ENCODE measurements at places on chromosomes 16 and 17.

- no peak for DNase-seq
Observed at GRCh38 chr16:58317608-58318152, 22.9 kb upstream of the PRSS54 start.

- peak; percentile 72 for DNase-seq
Observed at GRCh38 chr16:19167710-19168370, at the start of gene SYT17. TSS of gene SYT17 (plus strand) at chr16:19168240. CDS start at chr16:19168647, 407 bp downstream.

GRCh38 chr17:48791128-48792032 is 25.6 kb downstream of the TTLL6 start:
- peak; percentile 71 for DNase-seq

DNA sequence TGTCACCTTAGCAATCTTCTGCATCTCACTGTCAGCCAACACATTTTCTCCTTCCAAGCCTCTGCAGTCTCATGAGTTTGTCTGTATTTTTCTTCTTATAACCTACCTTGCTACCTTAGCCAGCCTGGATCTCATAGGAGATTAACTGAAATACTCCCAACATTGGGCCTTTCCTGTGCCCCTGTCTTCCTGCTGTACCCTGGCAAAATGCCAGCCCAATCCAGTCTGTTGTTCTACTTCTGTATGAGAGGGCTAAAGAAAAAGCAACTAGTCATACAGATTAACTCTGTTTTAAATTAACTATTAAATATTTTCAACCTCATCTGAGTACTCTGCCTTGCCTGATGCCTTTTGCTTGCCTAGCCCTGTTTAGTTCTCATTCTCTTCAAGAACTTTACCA is 18.4 kb downstream of the GOSR1 start:
- DNase-seq, result no peak

DNA sequence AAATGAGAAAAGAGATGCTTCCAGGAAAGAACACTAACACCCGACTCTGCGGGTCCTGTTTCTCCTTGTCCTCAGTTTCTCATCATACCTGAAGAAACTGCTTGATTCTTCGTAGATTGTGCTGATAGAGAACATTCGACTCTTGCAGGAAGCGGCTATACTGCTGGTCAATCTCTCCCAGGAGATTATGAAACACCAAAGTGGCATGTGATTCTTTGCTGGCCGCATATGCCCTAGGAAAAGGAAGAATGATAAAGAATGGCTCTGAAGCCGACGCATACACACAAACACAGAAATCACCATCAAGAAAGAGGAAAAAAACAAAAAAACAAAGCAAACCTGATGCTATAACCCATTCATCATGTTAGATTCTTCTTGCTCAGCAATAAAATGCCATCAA is 41.8 kb downstream of the STAT3 start:
- no peak for DNase-seq

DNA sequence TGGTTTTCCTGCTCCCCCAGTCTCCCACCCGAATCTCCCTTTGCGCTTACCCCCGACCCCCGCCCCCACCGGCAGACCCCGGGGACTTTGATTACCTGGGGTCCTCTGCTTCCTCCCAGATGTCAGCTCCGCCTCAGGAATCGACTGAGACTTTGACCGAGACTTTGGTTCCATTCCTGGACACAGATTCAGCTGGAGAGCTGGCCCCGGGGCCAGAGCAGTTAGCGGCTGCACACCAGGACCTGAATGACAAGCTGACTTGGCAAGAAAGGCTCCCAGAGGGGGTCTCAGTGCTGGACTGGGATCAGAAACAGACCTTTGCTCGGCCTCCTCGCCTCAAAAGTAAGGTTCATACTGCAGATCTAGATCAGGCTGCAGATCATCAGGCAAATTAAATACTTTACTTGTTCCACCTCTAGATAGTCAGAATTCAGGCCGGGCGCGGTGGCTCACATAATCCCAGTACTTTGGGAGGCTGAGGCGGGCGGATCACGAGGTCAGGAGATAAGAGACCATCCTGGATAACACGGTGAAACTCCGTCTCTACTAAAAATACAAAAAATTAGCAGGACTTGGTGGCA is 60.3 kb upstream of the FBXO47 start:
- DNase-seq, result no peak

DNA sequence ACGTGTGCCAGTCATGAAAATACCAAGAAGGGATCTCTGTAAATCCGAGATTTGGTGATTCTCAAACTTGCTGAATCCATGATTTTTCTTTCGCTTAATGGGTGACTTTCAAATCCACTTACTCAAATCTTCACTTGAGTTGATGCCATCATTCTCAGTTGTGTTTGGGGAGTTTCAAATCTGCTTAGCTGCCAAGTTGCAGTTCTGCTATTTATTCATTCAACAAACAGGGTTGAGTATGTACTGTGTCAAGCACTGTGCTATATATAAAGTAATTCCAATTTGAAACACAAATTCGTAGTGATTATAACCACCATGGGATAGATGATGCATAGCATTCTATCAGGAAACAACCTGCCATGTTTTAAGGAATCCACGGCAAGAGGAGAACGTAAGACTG is 394.3 kb downstream of the CDH13 start:
- DNase-seq, result no peak

DNA sequence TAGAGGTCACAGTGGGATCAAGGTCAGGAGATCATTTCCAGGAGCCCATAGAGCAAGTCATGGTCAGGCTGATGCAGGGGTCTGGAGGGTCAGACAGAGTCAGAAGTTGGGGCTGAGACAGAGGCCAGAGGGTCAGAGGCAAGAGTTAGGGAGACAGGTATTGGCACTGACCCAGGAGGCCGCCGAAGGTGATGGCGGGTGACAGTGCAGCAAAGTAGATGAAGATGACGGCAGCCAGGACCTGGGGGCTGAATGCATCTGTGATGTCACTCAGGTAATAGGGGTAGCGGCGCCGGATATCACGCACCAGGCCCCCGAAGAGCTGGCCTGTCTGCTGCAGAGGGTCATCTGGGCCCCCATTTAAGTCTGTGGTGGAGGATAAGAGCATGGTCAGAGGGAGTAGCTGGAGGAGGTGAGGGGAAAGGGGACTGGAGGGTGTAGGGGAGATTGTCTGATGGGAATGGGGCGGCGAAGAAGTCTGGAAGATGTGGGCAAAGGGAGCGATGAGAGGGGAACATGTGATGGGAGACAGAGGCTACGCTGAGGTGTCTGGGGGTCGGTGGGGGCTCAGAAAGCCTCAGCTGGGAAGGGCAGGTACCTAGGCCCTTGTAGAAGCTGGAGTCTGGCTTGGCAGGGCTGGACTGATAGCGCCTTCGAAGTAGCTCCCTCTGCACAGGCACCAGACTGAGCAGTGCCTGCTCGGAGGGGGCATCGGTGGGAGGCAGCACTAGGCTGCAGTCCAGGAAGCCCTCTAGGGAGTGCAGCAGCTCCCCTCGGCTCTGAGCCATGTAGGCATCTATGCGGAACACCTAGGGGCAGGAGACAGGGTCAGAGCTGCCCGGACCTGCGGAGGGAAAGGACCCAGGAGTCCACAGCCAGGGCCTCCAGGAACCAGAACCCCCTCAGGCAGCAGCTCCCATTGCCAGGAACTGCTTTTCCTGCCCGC is 9.8 kb downstream of the SLC4A1 start:
- no peak for DNase-seq

DNA sequence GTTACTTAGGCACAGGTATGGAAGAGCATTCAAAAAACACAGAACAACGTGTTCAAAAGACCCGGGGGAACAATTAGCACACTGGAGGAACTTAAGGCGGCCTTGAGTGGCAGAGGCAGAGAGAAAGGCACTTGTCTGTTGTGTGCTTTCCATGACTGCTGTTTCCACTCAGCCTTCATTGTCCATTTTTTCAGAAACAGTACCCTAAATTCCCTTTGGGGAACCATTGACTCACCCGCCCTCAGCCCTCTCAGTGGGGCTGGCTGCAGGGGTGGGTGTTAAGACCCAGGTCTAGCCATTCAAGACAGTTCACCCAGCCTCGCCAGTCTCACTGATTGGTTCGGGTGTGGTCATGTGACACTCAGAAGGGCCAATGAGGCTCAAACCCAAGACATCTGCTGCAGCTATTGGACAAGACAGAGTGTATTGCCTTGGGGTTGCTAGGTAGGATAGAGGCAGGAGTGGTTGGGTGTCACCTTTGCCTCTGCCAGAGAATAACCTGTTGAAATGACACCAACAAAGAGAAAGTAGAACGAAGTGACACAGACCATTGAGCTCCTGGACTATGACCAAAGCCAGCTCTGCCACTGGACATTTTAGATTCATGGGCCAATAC is 19.6 kb upstream of the CEP20 start:
- DNase-seq, result peak; percentile 82

DNA sequence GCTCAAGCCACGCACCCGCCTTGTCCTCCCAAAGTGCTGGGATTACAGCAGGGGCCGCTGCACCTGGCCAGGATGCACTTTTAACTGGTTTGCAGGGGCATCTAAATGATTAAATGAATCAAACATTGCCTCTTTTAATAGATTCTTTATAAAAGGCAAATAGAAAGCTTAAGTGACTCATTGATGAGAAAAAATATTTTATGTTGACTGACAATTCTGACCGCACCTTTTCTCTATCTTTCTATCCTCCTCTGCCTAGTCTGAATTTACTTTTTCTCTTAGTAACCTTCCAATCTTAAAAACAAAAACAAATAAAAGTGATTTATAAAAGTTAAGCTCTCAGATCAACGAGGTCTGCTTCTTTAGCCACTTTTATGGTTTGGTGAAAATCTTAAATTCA is 35.3 kb downstream of the SLC39A11 start:
- no peak for DNase-seq

DNA sequence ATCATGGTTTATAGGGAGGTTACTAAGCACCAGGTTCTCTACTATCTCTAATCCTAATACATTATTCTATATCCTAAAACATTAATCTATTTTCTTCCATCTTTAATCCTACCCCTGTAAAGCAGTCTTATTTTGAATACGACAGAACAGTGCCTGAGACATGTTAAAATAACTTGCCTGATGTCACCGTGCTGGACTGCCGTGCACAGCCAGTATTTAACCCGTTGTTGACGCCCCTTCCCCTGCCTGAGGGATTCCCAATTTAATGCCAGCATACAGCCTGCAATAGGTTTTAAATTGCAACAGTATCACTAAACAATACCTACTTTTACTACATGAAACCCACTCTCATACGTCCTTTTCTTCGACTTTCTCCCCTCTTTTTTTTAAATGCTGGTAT is 133.3 kb downstream of the PARN start:
- no peak for DNase-seq

- DNase-seq, result no peak
Observed at GRCh38 chr17:74567397-74567796, at the start of gene CD300H. TSS of gene CD300H (minus strand) at chr17:74567509.

- DNase-seq, result no peak
Observed at GRCh38 chr17:337453-337852, 15.2 kb downstream of the RPH3AL start.

GRCh38 chr16:66376577-66377305 is 10.2 kb downstream of the CDH5 start:
- DNase-seq, result no peak

- DNase-seq, result no peak
Observed at GRCh38 chr17:6568184-6568758, 11.9 kb upstream of the PITPNM3 start.

DNA sequence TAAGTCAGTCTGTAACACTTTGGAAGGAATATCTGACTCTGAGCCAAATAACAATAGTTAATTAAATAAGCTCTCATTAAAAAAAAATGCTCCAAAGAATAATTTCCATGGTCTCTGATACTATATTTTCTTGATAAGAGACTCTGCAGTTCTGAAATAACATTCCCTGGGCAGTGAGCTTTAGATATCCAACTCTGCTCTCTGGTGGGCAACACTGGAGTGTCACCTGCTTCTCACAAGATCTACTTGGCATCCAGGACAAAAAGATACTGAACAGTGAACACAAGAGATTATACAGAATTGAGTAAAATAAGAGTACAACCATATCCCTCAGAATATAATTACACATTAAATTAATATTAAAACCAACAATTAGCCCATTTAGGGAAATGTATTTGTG is 13.7 kb downstream of the BLMH start:
- no peak for DNase-seq

GRCh38 chr16:5188989-5189352 is 91.4 kb upstream of the EEF2KMT start:
- no peak for DNase-seq

GRCh38 chr17:80742091-80742490 is 197.5 kb downstream of the RPTOR start:
- DNase-seq, result no peak

DNA sequence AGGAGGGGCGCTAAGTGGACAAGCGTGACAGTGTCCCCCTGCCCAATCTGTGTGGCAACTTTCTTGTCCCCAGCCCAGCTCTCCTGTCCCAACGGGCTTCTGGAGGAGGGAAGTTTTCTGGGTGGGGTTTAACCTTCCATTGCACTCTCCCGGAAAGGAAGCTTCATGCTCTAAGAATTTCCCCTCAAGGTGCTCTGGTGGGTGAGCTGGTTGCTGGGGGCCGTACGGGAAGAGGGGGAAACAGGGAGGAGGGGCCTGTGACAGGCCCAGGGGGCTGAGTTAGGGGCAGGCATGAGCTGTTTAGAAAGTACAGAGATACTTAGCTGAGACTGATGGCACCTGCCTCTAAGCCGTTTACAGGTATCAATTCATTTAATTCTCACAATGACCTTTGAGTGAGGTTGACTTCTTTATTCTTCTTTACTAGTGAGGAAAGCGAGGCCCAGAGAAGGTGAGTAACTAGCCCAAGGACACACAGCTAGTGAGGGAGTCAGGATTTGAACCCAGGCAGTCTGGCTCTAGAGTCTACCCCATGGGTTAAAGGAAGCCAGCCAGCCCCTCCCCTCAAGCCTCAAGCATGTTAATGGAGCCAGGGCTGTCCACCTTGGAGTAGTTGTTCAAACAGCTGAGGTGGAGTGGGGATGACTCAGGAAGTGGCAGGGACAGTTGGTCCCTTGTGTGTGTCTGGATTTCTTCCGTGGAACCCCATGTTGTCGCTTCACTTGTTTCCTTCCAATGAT is 18.9 kb downstream of the ADGRG1 start:
- DNase-seq, result no peak

GRCh38 chr17:29412780-29413565 is 22.8 kb downstream of the TAOK1 start:
- DNase-seq, result no peak

- DNase-seq, result no peak
Observed at GRCh38 chr16:12462426-12463280, 341.0 kb downstream of the CPPED1 start.

GRCh38 chr16:60137891-60138290 is 1403.8 kb upstream of the GOT2 start:
- DNase-seq, result no peak

GRCh38 chr17:63838631-63839171 is 3.8 kb downstream of the SMARCD2 start:
- DNase-seq, result peak; percentile 34

- DNase-seq, result no peak
Observed at GRCh38 chr16:84667600-84668309, 19.4 kb downstream of the KLHL36 start.

GRCh38 chr16:70483426-70483825 is 29.0 kb downstream of the FCSK start:
- DNase-seq, result no peak

DNA sequence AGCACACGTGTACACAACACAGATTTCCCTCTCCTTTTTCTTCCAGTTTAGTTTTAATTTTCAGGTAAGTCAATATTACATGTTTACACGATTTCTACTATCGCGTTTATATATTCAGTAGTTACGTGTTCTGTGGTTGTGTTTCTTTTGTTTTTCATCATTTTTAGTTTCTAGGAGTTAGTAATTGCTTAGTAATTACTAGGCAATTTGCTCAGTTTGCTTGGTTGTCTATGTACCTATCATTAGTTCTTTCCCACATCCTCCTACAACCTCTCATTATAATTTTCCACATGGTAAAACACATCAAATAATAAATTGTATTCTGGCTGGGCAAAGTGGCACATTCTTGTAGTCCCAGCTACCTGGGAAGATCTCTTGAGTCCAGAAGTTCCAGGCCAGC is 24.6 kb upstream of the GUCY2D start:
- DNase-seq, result no peak

- no peak for DNase-seq
Observed at GRCh38 chr16:81995651-81996050, 15.6 kb downstream of the SDR42E1 start.

Measured in DMS153 (cell line).